CD8-positive, alpha-beta memory T cell (primary cell): ENCODE measurements at places on chromosomes 12 and 14.

DNA sequence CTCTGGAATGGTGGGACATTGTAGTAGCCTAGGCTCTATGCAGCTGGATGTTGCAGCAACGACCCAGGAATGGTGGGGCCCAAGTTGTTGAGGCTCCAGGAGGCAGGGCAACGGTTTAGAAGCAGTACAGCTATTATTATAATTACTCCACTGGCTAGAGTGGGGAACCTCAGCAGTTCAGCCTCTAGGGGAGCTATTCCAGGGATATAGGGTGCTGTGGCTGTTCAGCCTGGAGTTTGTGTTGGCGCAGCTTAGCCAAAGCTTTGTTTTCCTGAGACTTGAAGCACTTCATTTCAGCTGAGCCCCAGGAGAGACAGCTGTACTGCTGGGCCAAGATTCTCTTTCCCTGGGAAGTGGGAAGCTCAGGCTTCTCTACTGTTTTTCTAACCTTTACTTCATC lies 1023.0 kb upstream of the ATXN7L3B start:
- H3K4me1 ChIP-seq, result no peaks in the 10 kb centered on the region
- H3K4me3 ChIP-seq, result no peak overlapping the region
- no peak overlapping the region for H3K27ac ChIP-seq
- H3K27me3 ChIP-seq, result no peaks in the 10 kb centered on the region

DNA sequence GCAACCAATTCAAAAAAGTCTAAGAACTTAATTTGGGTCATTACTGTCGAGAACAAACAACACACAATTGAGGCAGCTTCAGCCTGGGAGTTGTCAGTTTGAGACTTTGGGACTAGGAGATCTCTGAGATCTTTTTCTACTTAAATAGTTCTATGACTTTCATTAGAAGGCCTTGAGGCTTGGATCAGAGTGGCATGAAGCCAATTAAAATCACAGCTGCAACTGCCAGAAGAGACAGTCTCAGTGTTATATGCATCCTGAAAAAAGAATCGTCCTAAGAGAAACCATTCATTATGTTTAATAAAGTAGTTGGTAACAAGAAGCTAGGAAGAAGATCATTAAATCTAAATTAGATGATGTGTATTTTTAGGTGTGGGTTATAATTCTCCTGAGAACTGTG lies 170.8 kb upstream of the RASSF8 start:
- H3K4me3 ChIP-seq, result no peak overlapping the region
- no peaks in the 10 kb centered on the region for H3K4me1 ChIP-seq
- no peak for DNase-seq
- H3K27ac ChIP-seq, result no peak overlapping the region
- no peaks in the 10 kb centered on the region for H3K27me3 ChIP-seq

- no peak for DNase-seq
- H3K27ac ChIP-seq, result no peak overlapping the region
- H3K36me3 ChIP-seq, result no peaks in the 10 kb centered on the region
These were observed 8.9 kb downstream of the OR6C74 start for GRCh38 chr12:55253281-55253680.

DNA sequence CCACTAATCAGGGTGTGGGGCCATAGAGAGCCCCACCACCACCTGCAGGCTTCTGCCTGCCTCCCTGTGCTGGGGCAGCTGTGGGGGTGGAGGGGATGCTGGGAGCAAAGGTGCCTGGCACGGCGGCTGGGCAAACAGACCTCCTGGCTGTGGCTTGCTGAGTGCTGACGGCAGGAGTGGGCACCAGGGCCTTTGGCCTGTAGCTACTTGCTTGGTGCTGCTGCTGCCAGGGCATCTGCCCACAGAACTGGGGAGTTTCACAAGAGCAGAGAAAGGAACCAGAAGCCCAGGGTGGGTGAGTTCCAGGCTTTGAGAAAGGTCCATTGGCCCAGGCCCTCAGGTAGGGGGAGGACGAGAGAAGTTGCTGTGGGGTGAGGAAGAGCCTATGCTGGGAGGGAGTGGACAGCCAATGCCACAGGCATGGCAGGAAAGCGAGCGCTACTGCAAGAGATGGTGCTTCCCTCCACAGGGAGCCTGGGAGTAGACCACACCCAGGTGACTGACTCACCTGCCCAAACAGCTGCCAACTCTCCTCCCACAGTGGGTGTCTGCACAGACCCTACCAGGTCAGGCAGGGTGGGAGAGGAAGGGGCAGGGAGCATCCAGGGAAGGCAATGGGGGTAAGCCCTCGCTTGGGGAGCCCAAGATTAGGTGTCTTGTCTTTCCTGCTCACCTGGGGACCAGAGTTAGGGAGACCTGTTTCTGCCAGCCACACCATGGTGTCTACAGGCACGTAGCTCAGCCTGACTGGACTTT lies 39.0 kb upstream of the HDAC7 start:
- no peaks in the 10 kb centered on the region for H3K36me3 ChIP-seq
- H3K27ac ChIP-seq, result no peak overlapping the region
- DNase-seq, result no peak
- H3K4me3 ChIP-seq, result no peak overlapping the region
- H3K4me1 ChIP-seq, result no peaks in the 10 kb centered on the region

GRCh38 chr12:89468017-89468416 lies 56.6 kb downstream of the GALNT4 start:
- no peaks in the 10 kb centered on the region for H3K36me3 ChIP-seq
- DNase-seq, result no peak
- no peak overlapping the region for H3K4me3 ChIP-seq
- peaks cover 32% of the 10 kb centered on the region for H3K4me1 ChIP-seq
- H3K27me3 ChIP-seq, result no peaks in the 10 kb centered on the region

- no peaks in the 10 kb centered on the region for H3K4me1 ChIP-seq
- no peaks in the 10 kb centered on the region for H3K36me3 ChIP-seq
- H3K27ac ChIP-seq, result no peak overlapping the region
- no peak for DNase-seq
- H3K4me3 ChIP-seq, result no peak overlapping the region
These were observed 191.2 kb upstream of the PLXNC1 start for GRCh38 chr12:93957168-93957567.

- no peak overlapping the region for H3K4me3 ChIP-seq
- no peaks in the 10 kb centered on the region for H3K36me3 ChIP-seq
- H3K27me3 ChIP-seq, result no peaks in the 10 kb centered on the region
- DNase-seq, result no peak
These were observed 87.4 kb downstream of the OTOGL start for GRCh38 chr12:80186727-80187217.

DNA sequence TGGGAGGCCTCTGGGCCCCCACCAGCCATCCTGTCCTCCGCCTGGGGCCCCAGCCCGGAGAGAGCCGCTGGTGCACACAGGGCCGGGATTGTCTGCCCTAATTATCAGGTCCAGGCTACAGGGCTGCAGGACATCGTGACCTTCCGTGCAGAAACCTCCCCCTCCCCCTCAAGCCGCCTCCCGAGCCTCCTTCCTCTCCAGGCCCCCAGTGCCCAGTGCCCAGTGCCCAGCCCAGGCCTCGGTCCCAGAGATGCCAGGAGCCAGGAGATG lies 729 bp upstream of the GAPDH start:
- peaks cover 54% of the 10 kb centered on the region for H3K4me1 ChIP-seq
- H3K4me3 ChIP-seq, result peak overlapping the region; percentile 92
- no peaks in the 10 kb centered on the region for H3K27me3 ChIP-seq
- H3K36me3 ChIP-seq, result peaks cover 40% of the 10 kb centered on the region
- peak overlapping the region; percentile 95 for H3K27ac ChIP-seq

DNA sequence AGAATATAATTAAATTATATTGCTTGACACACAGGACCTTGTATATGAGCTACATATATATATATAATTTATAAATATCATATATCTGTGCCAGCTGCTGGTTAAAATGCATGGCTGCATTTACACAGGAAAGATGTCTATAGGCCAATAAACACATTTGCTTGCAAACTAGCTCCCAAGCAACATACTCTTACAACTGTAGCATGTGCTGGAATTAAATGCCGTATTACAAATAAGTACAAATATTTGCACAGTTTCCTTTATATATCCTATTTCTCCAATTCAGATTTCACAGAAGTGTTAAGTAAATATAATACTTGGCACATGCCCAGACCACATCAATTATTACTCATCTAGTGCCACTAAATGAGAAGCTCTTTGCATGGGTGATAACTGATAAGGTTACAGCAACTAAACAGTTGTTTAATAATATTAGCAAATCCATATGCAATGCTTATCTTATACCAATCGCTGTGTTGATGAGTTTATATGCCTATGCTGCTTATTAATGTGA lies 66.7 kb upstream of the E2F7 start:
- DNase-seq, result no peak
- no peaks in the 10 kb centered on the region for H3K4me1 ChIP-seq
- no peak overlapping the region for H3K4me3 ChIP-seq
- no peaks in the 10 kb centered on the region for H3K36me3 ChIP-seq
- H3K27ac ChIP-seq, result no peak overlapping the region
- no peaks in the 10 kb centered on the region for H3K27me3 ChIP-seq

DNA sequence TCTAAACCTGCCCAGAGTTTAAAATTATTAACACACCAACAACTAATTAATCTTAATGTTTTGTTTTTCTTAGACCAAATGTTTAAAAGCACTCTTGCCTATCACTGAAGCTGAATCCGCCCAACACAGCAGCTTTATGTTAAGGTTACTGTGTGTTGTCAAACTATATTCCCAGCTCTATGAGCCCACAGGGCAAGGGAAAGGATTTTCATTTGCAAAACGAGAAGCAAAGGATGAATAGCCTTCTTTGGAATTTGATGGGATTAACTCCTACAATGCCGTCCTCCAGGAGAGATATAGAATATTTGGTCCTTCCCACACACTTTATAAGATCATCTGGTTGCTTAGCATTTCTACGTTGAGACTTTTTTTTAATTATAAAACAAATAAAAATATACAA lies 43.7 kb downstream of the DUSP16 start:
- H3K27ac ChIP-seq, result no peak overlapping the region
- H3K27me3 ChIP-seq, result no peaks in the 10 kb centered on the region
- no peak for DNase-seq
- H3K4me1 ChIP-seq, result no peaks in the 10 kb centered on the region
- H3K4me3 ChIP-seq, result no peak overlapping the region

GRCh38 chr14:75497191-75497590 lies 25.1 kb upstream of the BATF start:
- H3K4me1 ChIP-seq, result peaks cover 7% of the 10 kb centered on the region
- DNase-seq, result peak; percentile 59
- H3K27me3 ChIP-seq, result no peaks in the 10 kb centered on the region
- H3K36me3 ChIP-seq, result no peaks in the 10 kb centered on the region
- H3K4me3 ChIP-seq, result no peak overlapping the region
- H3K27ac ChIP-seq, result no peak overlapping the region

- DNase-seq, result no peak
- no peaks in the 10 kb centered on the region for H3K36me3 ChIP-seq
- H3K27ac ChIP-seq, result no peak overlapping the region
- peaks cover 21% of the 10 kb centered on the region for H3K4me1 ChIP-seq
- no peaks in the 10 kb centered on the region for H3K27me3 ChIP-seq
These were observed 47.9 kb downstream of the GTF2A1 start for GRCh38 chr14:81172881-81173280.

- DNase-seq, result no peak
- no peaks in the 10 kb centered on the region for H3K27me3 ChIP-seq
- H3K36me3 ChIP-seq, result no peaks in the 10 kb centered on the region
- H3K4me1 ChIP-seq, result no peaks in the 10 kb centered on the region
These were observed 60.5 kb downstream of the FBXW8 start for GRCh38 chr12:116971222-116971621.

- peaks cover 4% of the 10 kb centered on the region for H3K4me1 ChIP-seq
- H3K27me3 ChIP-seq, result no peaks in the 10 kb centered on the region
- H3K36me3 ChIP-seq, result no peaks in the 10 kb centered on the region
- no peak overlapping the region for H3K27ac ChIP-seq
- no peak for DNase-seq
- no peak overlapping the region for H3K4me3 ChIP-seq
These were observed 43.9 kb upstream of the PCED1B start for GRCh38 chr12:47035484-47035883.

- no peaks in the 10 kb centered on the region for H3K4me1 ChIP-seq
- H3K4me3 ChIP-seq, result no peak overlapping the region
- H3K27me3 ChIP-seq, result no peaks in the 10 kb centered on the region
These were observed 472.5 kb downstream of the ADAMTS20 start for GRCh38 chr12:43079476-43079875.

GRCh38 chr12:115762936-115763335 lies 514.6 kb downstream of the MED13L start:
- H3K27me3 ChIP-seq, result no peaks in the 10 kb centered on the region
- DNase-seq, result no peak
- H3K27ac ChIP-seq, result no peak overlapping the region
- H3K4me3 ChIP-seq, result no peak overlapping the region
- H3K36me3 ChIP-seq, result no peaks in the 10 kb centered on the region
- H3K4me1 ChIP-seq, result no peaks in the 10 kb centered on the region

DNA sequence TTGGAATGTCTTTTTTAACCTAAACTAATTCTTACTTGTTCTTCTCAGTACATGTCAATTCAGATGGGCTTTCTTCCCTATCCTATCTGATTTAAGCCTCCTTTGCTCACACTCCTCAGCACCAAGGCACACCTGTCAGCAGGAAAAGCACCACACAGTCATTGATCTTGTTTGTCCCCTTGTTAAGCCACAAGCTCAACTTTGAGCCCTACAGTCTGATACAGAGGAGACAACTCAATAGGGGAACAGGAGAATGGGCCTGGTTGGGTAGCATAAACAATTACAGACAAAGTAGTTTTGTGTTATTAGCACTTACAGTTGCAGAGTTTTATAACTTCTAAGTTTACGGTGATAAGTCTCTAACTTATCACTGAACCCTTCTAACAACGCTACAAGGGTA lies 29.5 kb upstream of the SYCP3 start:
- DNase-seq, result no peak
- no peak overlapping the region for H3K27ac ChIP-seq
- H3K27me3 ChIP-seq, result no peaks in the 10 kb centered on the region

DNA sequence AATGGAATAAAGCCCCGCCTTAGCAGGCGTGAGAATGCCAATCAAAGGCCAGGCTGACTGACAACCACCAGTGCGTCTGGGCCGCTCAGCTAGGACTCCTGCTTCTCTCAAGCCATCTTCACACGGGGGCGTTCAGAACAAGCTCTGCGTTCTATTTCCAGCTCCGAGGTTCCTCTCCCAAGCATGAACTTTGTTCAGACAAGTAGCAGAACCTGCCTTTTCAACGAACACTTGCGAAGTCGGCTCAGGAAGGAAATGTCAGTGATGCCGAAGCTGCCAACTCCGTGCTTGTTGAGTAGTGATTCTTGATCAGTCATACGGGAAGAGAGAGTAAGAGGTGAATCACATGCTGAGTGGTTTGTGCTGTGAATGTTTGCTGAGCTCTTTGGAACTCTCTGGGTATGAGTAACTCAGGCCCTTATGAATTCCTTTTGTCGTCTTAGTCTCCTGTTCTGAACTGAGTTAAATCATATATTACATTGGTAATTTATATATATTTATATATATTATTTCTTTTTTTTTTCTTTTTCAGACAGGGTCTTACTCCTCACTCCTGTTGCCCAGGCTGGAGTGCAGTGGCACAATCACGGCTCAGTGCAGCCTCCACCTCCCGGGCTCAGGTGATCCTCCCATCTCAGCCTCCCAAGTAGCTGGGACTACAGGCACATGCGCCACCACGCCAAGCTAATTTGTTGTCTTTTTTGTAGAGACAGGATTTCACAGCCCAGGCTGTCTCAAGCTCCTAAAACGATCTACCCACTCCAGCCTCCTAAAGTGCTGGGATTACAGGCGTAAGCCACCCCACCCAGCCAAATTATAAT lies 29.4 kb upstream of the BCL7A start:
- H3K4me3 ChIP-seq, result no peak overlapping the region
- peaks cover 5% of the 10 kb centered on the region for H3K4me1 ChIP-seq
- no peak overlapping the region for H3K27ac ChIP-seq

GRCh38 chr12:109836916-109837315 lies 3.7 kb upstream of the TRPV4 start:
- H3K27ac ChIP-seq, result no peak overlapping the region
- peaks cover 5% of the 10 kb centered on the region for H3K27me3 ChIP-seq
- no peak overlapping the region for H3K4me3 ChIP-seq
- no peaks in the 10 kb centered on the region for H3K36me3 ChIP-seq
- DNase-seq, result no peak

- H3K27me3 ChIP-seq, result no peaks in the 10 kb centered on the region
- no peak for DNase-seq
- H3K4me1 ChIP-seq, result no peaks in the 10 kb centered on the region
- no peaks in the 10 kb centered on the region for H3K36me3 ChIP-seq
- no peak overlapping the region for H3K27ac ChIP-seq
These were observed 3.0 kb downstream of the IL22 start for GRCh38 chr12:68250454-68250853.
